ENCODE measurements at places on chromosomes 5 and 9.

GRCh38 chr5:137506296-137506695, 7.2 kb upstream of the SPOCK1 start:
- DNase-seq, result no peak

GRCh38 chr5:175745210-175745609, 87.3 kb downstream of the HRH2 start:
- no peak for DNase-seq

GRCh38 chr5:14174230-14174636, 31.1 kb downstream of the TRIO start:
- DNase-seq, result no peak

- peak; percentile 61 for DNase-seq
Observed at GRCh38 chr5:10563110-10563944, 543 bp upstream of the ANKRD33B start.

DNA sequence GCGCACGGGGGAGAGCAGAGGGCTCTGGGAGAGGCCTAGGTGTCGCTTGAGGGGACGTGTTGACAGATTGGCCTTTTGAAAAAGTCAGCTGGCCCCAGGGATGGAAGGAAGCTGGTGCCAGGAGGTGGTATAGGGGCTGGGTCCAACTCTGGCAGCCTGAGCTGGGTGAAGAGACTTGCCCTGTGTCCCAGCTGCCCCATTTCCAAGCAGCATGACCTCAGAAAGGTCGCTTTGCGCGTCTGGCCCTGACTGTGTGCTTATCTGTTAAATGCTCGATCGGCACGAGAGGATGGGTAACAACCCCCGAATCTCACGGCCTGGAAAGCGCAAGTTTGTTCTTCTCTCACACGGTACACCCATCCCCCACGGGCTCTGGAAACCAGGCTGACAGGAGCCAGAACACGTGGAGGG, 31.2 kb upstream of the LAMC3 start:
- DNase-seq, result no peak

DNA sequence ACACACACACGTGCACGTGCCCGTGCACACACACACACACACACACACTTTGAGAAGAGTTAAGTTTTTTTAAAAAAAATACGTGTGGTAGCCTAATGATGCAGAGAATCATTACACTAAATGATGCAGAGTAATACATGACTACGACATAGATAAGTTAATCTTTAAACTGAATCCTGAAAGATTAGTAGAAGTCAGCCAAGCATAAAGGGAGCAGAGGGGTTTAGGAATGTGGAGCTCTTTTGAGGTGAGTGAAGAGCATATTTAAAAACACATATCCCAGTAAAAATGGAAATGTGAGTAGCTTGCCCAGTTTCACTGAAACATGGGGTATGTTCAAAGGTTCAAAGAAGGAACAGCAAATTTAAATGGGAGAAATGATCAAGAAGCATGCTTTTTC, 61.3 kb upstream of the TYRP1 start:
- DNase-seq, result no peak

GRCh38 chr9:85469041-85469440, 272.7 kb downstream of the AGTPBP1 start:
- no peak for DNase-seq

GRCh38 chr5:4700069-4700468, 440.1 kb upstream of the ADAMTS16 start:
- DNase-seq, result peak; percentile 23

DNA sequence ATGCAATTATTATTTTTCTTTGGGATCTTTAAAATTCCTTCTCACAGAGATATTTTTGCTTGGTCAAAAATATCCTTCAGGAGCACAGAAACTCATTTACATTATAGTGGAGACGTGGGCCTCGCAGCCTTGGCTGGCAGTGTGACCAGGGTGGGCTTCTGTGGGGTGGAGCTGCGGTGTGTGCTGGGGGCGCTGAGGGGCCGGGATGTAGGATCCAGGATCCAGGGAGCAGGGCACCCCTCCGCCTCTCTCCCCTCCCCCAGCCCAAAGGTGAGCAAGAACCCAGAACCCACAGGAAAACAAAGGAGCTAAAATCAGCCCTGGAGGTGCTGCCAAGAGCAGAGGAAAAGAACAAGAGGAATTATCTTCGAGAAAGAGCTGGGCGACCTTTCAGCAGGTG, 79.1 kb upstream of the OLFM1 start:
- no peak for DNase-seq

DNA sequence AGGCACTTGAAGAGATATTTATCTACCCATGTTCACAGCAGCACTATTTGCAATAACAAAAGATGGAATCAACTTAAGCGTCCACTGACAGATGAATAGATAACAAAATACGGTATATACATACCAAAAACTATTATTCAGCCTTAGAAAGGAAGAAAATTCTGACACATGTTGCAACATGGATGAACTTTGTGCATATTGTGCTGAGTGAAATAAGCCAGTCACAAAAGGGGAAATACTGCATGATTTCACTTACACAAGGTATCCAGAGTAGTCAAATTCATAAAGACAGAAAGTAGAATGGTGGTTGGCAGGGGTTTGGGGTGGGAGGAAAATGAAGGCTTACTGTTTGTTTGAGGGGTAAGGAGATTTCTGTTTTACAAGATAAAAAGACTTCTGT, 66.0 kb downstream of the FBN2 start:
- no peak for DNase-seq

DNA sequence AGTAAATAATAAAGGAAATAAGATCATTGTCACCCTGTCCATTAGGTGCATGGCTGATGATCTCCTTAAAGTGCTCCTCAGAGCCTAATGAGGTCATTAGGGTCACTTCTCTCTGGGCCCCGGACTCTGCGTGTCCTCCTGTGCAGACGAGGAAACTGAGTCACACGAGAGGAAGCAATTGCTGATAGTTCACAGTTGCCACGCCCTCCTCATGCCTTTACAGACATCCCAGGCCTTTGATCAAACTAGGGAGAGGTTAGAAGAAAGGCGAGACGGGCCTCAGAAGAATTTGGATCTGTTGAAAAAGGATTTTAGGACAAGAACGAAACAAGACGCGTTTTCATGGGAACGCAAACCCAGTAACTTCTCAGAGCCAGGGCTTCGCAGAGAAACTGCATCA, 32.0 kb upstream of the MSX2 start:
- no peak for DNase-seq

DNA sequence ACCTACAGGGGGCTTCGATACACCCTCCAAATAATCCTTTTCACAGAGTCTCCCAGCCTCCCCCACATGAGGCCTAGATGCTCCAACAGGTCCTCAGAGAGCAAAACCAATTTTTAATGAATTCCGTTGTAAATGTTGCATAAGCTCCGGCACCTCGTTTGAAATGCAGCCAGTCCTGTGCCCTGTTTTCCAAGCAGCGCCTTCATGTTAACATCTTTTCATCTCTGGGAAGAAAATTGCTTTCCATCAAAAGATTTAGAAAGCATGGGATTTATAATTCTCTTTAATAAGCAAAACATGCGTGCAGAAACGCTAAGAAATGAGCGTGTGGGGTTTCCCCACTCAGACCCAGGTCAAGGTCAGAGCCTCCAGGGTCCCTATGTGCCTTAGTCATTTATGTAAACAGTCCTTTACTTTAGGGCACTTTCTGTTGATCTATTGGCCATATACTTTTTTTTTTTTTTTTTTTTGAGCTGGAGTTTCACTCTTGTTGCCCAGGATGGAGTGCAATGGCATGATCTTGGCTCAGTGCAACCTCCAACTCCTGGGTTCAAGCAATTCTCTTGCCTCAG, 177.5 kb upstream of the S1PR3 start:
- DNase-seq, result no peak

- no peak for DNase-seq
Observed at GRCh38 chr5:65808818-65809217, 86.8 kb downstream of the NLN start.

- peak; percentile 32 for DNase-seq
Observed at GRCh38 chr5:38208782-38209378, 49.5 kb upstream of the EGFLAM start.

- no peak for DNase-seq
Observed at GRCh38 chr5:116242343-116242742, 157.5 kb downstream of the COMMD10 start.

DNA sequence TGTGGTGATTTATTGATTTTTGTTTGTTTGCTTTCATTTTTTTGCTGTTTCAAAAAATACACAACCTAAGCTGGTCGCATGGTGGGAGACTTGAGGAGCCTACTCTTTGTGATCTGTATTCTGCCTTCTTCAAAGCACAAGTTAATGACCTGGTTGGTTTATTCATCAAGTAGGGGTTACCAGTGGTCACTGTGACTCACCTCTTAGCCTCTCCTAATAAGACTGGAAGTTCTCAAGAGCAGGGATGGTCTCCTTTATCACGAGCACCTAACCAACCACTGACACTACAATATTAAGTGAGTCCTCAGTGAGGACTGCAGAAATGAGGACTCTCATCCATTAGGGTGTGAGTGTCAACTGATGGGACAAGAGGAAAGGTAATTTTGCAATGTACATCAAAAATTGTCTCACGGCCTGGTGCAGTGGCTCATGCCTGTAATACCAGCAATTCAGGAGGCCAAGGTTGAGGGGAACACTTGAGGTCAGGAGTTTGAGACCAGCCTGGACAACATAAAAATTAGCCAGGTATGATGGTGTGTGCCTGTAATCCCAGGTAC, 13.6 kb upstream of the MTMR12 start:
- no peak for DNase-seq

GRCh38 chr5:149387982-149388381, 8.9 kb upstream of the IL17B start:
- DNase-seq, result no peak

- DNase-seq, result no peak
Observed at GRCh38 chr5:91028499-91028956, 354.6 kb downstream of the ARRDC3 start.

GRCh38 chr9:82333671-82334070, 345.1 kb downstream of the SPATA31D1 start:
- no peak for DNase-seq

GRCh38 chr9:33167972-33168461, 881 bp upstream of the B4GALT1 start:
- DNase-seq, result no peak

DNA sequence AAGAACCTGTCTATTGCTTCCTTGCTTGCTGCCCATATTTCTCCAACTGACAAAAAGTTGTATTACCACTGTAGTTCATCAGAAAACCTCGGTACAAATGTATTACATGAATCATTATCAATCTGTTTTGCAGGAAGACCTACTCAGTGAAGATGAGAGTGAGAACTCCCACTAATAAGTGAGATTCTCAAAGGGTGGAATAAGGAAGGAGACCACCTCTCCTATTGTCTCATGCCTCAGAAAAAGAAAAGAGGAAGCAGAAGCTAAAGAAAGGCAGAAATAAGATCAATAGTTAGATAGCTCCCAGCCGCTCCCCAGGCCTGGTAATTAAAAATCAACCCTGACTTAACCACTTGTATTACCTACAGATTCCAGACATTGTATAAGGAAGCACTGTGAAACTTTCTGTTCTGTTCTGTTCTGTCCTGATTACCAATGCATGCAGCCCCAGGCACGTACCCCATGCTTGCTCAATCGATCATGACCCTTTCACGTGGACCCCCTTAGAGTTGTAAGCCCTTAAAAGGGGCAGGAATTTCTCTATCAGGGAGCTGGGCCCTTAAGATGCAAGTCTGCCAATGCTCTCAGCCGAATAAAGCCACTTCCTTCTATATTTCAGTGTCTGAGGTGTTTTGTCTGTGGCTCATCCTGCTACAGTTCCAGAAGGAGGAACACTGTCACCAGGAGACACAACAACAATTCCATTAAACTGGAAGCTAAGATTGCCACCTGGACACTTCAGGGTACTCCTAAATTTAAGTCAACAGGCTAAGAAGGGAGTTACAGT, 152.5 kb upstream of the COX7C start:
- no peak for DNase-seq

DNA sequence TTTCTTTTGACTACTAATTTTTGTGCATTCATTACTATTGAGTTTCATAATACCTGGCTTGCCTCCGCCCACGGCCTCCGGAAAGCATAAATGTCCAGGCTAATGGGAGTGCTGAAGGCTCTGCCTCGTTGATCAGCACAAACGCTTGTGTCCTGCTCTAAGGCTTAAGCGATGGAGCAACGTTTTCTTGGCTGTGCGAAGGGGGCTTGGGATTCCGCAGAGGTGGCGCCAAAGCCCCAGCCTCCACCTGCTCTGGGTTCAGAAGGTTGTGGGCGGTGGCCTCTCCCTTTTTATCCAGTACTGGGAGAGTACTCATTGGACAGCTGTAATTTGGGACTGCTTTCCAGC, 19.7 kb downstream of the ANXA2R start:
- no peak for DNase-seq

- DNase-seq, result no peak
Observed at GRCh38 chr5:66246608-66247007, 102.5 kb downstream of the SREK1 start.

GRCh38 chr9:128244837-128245231, 31.0 kb downstream of the GOLGA2 start:
- no peak for DNase-seq

GRCh38 chr5:63794979-63795378, 167.3 kb downstream of the HTR1A start:
- DNase-seq, result no peak

- DNase-seq, result no peak
Observed at GRCh38 chr9:129665814-129666520, 520 bp downstream of the PRRX2 start.

DNA sequence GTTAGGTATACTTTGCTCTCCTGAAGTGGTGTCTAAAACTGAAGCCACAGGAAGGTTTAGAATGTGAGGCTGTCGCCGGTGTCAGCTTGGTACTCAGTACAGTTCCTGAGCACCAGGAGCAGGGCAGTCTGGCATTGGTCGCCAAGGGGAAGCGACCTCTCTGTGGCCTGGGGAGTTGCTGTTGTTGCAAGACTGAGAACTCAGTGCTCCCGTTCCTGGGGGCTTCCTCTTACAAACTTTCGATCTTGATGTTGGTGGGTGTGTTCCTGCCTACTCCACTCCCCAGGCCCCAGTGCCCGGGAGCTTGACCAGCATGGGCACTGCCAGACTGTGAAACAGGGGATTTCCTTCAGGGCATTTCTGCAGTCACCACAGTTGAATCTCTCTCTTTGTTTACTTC, 52.4 kb upstream of the PPARGC1B start:
- DNase-seq, result no peak

- no peak for DNase-seq
Observed at GRCh38 chr5:11171236-11171635, 410.2 kb upstream of the DAP start.

GRCh38 chr9:135879237-135879601, 28.1 kb downstream of the CAMSAP1 start:
- DNase-seq, result no peak

GRCh38 chr5:109691996-109692395, 2.3 kb downstream of the MAN2A1 start:
- DNase-seq, result peak; percentile 48

DNA sequence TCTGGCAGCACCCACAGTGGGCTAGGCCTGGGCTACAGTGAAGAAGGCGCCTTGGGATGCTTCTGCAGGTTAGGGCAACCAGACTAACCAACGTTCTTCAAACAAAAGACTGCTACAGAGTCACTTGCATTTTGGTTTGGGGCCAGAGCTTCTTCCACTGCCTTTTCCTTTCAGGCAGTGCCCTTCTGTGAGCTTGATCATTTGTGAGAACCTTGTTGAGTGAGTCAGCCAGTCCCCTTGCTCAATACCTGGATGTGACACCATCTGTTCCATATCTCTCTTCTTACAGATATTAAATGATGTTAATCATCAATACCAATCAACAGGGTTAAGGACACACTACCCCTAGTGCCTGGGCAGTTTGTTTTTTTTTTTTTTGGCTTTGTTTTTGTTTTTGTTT, 46.5 kb upstream of the VDAC1 start:
- no peak for DNase-seq

Data from activated CD4-positive, alpha-beta T cell treated with anti-CD3 and anti-CD28 coated beads, Interleukin-10, Interleukin-2, amounts not matched to agents 100 ng/mL and 50 ng/mL, durations not matched to agents 16 hours and 8 hours (primary cell).